ENCODE measurements at places on chromosomes 5 and 9. TPM values are rescaled to one million over a fixed set of nuclear protein-coding genes. Genes with fewer than 3 reads are reported as not detected.
A peak's percentile ranks its signal among the peaks of the same experiment; 100 is the strongest.

- DNase-seq: peak; percentile 58
Observed at GRCh38 chr5:150209099-150209635, 19.3 kb downstream of the SLC6A7 start.

DNA sequence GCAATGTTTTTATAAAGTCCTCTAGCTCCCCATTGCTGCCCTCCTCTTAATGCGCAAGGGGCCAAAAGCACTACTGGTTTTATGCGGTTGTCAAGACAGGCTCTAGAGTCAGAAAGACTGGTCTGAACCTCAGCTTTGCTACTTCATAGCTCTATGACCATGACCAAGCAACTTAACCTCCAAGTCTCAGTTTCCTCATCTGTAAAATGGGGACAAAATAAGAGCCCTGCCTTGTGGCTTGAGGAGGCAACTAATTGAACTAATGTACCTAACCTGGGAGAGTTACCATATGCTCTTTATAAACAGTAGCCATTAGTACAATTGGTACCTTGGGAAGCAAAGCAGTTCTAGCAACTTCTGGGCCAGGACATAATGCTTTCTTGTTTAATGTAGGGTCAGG lies 36.5 kb downstream of the ANXA6 start:
- no peak for DNase-seq

GRCh38 chr5:132054697-132055440 lies 5.6 kb upstream of the IL3 start:
- DNase-seq: no peak

PCDHA9 gene
- not detected for total RNA-seq

ANKRD34B gene
- total RNA-seq: not detected

IFNA2 gene
- total RNA-seq: not detected

GRCh38 chr9:19648672-19649071 lies 140.2 kb downstream of the SLC24A2 start:
- no peak for DNase-seq

DNA sequence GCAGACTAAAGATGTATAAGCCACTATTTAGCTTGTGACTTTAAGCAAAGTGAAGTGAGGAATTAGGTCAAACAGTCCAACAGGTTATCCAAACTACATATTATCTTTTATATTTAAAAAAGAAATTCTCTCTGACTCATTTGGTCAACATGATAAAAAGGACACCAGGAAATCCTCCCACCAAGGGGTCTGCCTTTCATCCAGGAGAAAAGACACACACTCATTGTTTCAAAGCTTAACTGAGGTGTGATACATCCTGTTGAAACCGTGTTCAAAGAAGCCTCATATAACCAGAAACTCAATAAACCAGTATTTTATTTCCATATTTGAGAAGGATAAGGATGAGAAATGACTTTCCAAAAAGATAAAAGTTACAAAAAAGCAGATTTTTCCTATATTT lies 417.1 kb downstream of the HCN1 start:
- no peak for DNase-seq

GRCh38 chr9:125972012-125972729 lies 225.0 kb downstream of the PBX3 start:
- peak; percentile 65 for DNase-seq

DNA sequence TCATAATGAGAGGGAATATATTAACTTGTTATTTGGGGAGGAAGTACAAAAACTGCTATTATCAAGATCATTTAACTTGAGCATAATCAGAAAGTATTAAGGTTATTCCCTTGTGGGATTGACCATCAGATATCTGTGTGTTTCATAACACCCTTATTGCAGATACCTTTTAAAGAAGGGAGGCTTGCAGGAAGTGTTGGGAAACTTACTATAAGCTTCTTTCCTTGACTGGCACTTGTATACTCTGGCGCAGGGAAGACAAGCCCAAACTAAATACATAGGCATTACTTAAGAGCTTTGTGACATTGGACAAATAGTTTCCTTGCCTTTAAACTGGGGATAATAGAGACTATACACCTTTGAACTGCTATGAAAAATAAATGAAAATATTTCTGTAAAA lies 50.9 kb downstream of the PIK3R1 start:
- DNase-seq: no peak

DNA sequence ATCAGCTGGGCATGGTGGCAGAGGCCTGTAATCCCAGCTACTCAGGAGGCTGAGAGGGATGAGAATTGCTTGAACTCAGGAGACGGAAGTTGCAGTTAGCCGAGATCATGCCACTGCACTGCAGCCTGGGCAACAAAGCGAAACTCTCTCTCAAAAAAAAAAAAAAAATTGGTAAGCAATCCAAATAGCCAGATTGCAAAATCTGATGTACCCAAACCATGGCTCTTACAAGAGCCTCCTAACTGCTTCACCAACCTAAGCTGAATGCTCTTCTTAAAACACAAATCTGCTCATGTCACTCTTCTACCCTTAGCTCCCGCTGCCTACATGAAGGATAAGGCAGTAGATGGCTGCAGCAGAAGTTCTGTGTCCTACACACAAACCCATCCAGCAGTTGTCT lies 105.9 kb downstream of the MPDZ start:
- no peak for DNase-seq

Measured in M059J (cell line).